ENCODE measurements at places on chromosomes 12 and 14.

DNA sequence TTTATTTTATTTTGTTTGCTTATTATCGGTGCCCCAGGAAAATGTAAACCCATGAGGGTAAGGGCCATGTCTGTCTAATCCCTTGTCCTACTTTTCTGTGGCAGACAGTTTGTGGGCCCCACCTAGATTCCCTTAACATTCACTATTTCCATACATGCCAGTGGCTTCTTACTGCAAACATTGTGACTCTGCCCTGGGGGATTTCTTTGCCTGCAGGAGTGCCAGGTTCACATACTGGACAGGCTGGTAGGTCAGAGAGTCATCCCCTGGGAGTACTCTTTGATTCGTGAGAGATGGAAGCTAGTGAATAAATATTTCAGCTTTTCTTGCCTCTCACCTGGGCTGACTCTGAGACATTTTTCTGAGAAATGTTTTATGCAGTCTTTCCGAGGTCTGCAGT lies 122.8 kb upstream of the TBX5 start:
- no peak for DNase-seq

DNA sequence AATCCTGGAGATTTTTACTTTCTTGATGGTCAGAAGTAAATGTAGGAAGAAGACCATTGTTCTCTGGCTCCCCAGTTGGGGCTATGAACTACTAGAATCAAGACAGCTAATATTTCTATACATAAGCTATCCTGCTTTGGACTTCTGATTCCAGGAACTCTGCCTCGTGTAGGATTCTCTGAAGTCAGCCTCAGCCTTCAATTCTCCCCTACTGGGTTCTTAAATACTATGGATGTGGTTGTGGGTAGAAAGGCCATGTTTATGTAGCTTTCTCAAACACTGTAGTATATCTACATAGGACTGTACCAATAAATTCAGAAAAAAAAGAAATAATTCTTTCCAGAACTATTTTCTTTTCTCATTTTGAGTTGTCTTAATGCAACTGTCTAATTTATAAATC lies 302.5 kb downstream of the ITPR2 start:
- no peak for DNase-seq

GRCh38 chr12:23536293-23536692 lies 413.2 kb downstream of the SOX5 start:
- DNase-seq, result no peak

DNA sequence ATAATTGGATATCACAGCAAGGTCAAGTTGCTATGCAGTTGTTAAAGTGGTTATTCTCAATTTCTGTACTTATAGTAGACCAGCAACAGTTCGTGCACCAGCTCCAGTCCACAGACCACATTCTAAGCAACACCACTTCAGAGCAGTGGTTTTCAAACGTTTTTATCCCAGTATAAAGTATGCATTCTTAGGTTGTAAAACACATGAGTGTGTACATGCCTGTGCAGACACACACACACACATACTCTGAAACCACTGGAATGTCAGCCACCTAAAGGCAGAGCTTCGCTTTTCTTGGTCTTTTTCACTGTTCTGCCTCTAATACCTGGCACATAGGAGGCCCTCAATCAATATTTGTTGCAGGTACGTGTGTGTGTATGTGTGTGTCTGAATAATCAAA lies 22.2 kb upstream of the C12orf71 start:
- no peak for DNase-seq

GRCh38 chr14:100092832-100093231 lies 27.6 kb downstream of the EVL start:
- DNase-seq, result no peak

All from right hindlimb (tissue), 1 donor.